ENCODE measurements at places on chromosomes 12 and 14.
A peak's percentile ranks its signal among the peaks of the same experiment; 100 is the strongest.

DNA sequence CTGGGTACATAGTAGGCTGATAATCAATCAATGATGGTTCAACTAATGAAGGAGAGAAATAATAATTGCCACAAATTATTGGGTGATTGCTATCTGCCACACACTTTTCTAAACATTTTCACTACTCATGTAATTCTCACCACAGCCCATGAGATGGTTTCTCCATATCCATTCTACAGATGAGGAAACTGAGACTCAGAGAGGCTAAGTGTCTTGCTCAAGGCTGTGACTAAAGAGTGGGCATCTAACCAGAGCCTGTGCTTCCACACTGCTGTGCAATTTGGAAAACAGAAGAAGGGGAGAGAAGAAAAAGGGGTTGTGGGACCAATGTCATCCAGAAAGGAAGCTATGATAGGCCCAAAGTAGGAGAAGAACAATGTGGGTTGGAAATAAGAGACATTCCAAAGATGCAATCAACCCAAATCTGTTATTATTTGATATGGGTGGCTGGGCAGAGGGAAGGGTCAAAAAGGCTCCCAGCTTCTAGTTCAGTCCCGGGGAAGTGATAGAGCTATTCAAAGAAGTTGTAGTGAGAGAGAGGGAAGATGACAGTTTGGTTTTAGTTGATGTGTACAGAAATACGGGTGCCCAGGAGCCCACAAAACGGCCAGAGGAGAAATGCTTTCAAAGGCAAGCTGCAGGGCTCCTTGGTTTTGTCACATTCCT is 483 bp upstream of the NR1H4 start:
- no peak for DNase-seq

GRCh38 chr14:50943261-50943942 is 881 bp downstream of the PYGL start:
- DNase-seq = no peak

- no peak for DNase-seq
Measured at GRCh38 chr12:45309836-45310626, 94.1 kb downstream of the ANO6 start.

DNA sequence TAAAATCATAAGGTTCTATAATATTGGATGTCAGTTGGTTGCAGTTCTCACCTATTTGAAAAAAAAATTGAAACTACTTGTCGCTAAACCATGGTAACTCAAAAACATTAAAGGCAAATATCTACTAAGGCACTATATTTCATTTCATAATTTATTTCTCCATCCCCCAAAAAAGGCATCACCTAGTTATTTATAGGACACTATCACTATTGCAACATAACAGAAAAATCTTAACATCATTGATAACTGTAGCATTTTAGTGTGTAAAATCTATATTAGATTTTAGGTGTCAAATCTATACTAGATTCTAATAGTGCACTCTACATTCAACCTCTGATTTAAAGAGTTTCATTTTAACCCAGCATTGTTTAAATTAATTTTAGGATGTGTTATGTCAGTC is 1.7 kb downstream of the SPTSSA start:
- no peak for DNase-seq

- DNase-seq = no peak
Measured at GRCh38 chr14:61643555-61643954, 51.8 kb upstream of the HIF1A start.

- DNase-seq = no peak
Measured at GRCh38 chr14:102931580-102932285, 9.3 kb downstream of the AMN start.

GRCh38 chr12:121668750-121669520 is 519 bp downstream of the MORN3 start:
- DNase-seq = peak; percentile 42

- DNase-seq = no peak
Measured at GRCh38 chr14:51967521-51967920, 21.8 kb upstream of the RTRAF start.

- DNase-seq = no peak
Measured at GRCh38 chr14:52042371-52043289, 26.2 kb downstream of the NID2 start.

- DNase-seq = no peak
Measured at GRCh38 chr14:102668291-102668873, 75.9 kb downstream of the RCOR1 start.

DNA sequence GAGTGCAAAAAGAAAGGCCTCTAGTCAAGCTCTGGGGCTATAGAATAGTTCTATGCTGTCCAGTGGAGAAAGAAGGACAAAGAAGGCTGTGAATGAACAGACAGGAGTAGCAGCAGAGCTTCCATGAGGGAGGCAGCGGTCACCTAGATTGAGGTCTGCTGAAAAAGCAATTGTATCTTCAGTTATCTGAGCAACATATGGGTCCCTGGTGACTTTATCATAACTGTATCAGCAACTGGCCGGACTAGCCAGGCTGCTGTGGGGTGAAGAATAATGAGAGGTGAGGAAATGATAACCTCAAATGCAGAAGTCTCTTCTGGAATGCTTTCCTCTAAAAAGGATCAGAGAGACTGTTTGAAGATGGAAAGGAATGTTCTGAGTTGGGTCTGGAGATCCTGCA is 971.3 kb upstream of the TMEM132C start:
- no peak for DNase-seq

DNA sequence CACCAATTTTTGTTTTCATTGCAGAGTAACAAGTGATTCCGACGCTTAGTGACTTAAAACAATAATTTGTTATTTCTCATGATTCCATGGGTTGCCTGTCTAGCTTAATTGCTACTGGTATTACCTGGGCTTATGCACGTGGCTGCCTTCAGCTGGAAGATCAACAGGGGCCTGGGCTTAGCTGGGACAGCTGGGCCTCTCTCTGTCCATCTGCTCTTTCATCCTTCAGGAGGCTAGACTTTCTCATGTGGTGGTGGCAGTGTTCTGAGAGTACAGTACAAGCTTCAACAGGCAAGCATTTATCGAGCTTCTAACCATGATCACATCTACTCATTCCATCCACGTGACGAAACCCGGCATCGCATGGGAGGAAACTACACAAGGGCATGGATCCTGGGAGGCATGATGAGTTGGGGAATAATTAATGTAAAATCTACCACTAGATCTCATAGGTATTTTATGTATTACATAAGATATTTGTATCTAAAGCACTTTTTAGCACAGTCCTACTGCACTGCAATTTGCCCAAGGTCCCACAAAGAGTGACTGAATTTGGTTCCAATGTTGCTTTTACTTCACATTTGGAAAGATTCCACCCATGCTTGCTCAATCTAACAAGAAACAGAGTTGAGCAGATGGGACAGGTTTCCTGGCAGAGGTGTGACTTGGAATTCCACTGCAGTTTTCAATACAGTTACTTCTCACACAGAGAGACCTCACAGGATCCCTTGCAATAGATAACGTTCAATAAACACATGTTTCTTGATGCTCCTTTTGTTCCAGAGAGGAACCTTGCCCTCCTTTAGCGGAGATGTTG is 153.1 kb upstream of the FRMD6 start:
- no peak for DNase-seq

DNA sequence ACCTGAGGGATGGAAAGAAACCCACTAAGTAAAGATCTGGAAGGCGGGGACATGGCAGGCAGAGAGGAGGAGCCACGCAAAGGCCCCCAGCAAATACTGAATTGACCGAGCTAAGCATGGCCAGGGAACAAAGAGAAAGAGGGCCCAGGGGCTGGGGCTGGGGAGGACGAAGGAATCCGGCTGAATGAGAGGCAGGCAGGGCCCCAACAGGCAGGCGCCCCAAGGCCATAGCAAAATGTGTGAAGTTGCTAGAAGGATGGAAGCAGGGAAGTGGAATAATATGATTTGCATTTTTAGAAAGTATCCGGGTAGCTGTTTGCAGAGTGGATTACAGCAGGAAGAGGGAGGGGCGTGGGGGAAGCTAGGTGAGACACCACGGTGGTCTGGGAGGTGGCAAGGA is 49.1 kb downstream of the RFLNA start:
- no peak for DNase-seq

- no peak for DNase-seq
Measured at GRCh38 chr12:47750229-47750798, 8.4 kb downstream of the RAPGEF3 start.

GRCh38 chr12:122851820-122852219 is 16.6 kb downstream of the HIP1R start:
- no peak for DNase-seq

Measured in stimulated activated CD8-positive, alpha-beta memory T cell treated with anti-CD3 and anti-CD28 coated beads, Interleukin-7, amount 100 ng/mL, for 1 hour (primary cell).